ENCODE measurements at places on chromosomes 3 and 15.

- DNase-seq, result no peak
Observed at GRCh38 chr3:87191175-87191574, 35.9 kb upstream of the CHMP2B start.

DNA sequence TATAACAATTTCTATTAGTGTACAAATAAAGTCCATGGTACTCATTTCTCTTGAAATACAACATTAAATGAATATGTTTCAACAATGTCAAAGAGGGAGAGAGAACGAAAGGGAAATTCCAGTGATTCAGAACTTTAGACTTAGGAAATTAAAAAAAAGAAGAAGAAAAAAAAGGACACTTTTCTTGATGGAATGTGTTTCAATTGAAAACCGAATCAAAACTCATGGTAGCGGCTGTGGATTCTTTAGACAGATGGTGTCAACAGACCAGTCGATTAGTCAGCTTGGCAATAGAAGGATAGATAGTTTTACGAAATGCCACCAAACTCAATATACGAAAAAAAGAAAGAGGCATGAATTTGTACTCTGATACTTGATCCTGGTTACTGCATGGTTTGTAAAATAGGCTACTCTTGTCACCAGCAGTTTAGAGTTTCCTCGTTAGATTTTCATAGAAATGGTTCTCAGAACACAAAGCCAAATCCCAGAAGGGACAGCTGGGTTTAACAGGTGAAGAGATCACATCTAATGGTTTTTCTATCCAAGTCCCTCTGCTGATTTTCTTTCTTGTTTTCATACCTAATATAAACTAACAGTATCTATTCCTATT lies 793.5 kb downstream of the ROBO1 start:
- DNase-seq, result no peak

- no peak for DNase-seq
Observed at GRCh38 chr15:20294651-20295237, 246.9 kb downstream of the GOLGA6L6 start.

DNA sequence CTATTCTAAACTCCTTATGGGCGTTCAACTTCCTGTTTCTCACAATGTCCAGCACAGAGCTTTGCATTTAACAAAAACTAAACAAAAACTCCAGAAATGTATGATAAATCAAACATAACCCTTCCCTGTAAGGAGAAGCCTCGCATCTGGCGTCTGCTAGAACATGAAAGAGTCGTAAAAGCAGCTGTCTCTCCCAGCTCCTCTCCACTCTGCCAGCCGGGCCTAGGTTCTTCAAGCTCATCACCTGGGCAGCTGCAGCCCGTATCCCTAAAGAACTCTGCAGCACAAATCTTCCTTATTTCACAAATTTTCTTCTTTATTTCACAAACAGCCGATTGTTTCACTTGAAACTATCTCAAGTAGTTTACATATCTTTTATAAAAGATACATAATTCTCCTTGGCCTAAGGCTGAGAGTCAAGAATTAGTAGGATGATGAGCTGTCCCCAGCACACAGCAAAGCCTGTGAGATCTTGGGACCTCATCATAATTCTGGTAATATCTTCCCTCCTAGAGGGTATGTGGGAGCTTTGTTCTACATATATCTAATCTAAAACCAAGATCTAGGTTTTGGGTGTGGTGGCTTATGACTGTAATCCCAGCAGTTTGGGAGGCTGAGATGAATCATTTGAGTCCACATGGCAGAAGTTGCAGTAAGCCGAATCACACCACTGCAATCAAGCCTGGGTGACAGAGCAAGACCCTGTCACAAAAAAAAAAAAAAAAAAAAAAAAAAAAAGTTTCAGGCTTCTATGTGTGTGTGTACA lies 35.3 kb downstream of the ANXA2 start:
- no peak for DNase-seq

GRCh38 chr3:149384911-149385321 lies 7.5 kb upstream of the TM4SF1 start:
- DNase-seq, result no peak

DNA sequence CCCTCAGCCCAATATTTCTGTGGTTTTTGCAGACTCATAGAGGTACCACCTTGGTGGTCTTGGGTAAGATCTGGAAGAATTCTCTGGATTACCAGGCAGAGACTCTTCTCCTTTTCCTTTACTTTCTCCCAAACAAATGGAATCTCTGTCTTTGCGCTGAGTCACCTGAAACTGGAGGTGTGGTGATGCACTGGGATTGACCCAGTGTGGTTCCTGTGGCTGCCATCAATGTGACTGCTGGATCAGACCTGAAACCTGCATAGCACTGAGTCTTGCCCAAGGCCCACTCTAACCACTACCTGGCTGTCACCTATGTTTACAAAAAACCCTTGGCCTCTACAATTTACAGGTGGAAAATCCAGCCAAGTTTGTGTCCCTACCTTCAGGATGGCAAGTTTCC lies 295.3 kb downstream of the RBMS3 start:
- no peak for DNase-seq

- DNase-seq, result no peak
Observed at GRCh38 chr3:73056014-73056844, 5.2 kb upstream of the EBLN2 start.

DNA sequence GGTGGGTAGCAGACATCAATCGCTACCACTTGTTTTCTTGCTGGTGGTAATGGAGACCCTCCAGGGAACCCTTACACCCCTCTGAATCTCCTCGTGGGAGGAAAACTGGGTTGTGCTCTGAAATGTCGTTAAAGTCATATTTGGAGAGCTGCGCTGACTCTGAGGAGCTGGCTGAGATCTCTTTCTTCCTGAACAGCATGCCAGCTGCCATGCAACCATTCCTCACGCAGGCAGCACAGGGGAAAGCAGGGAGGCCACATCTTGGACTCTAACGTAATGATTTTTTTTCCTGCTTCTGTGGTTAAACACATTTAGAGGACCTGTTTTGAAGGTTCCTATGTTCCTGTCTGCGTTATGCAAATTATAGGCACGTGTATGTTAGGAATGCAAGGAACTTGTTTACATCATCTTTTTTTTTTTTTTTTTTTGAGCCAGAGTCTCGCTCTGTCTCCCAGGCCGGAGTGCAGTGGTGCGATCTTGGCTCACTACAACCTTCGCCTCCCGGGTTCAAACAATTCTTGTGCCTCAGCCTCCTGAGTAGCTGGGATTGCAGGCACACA lies 156.7 kb downstream of the TJP1 start:
- DNase-seq, result no peak

All from effector memory CD8-positive, alpha-beta T cell (primary cell).